ENCODE measurements at places on chromosomes 3 and 15.
A peak's percentile ranks its signal among the peaks of the same experiment; 100 is the strongest.

DNA sequence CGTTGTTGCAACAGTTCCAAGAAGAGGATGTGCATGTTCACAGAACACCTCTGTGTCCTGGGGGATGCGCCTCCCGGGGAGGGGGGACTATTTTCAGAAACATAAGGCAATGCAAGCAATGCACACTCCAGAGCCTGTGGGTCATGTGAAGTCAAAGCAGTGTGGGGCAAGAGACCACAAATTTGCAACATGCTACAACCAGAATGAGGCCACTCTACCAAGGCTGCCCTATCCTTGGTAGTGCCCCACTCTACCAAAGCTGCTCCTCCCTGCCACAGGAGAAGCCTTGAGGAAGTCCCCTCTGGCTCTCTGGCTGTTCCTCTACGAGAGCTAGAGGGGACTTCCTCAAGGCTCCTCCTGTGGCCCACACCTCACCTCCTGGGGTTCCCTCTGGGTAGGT lies 8.4 kb upstream of the NR2C2 start:
- DNase-seq = no peak

DNA sequence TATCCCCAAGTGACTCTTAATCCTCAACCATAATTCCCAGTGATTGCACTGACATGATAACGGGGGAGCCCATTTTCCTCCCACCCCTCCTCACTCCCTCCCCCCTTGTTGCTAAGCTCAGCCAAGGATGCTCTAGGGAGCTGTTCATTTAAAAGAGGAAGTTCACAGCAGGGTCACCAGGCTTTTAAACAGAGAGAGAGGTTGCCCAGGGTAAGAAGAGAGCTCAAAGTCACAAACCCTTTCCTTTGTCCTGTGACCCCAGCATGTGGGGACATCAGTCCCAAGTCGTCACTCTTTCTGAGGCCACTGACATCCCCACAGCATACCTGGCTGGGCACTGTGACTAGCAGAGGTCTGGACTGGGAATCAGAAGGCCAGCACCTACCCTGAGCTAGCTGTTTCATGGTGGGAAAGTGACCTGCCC lies 144.1 kb downstream of the RORA start:
- no peak for DNase-seq

- no peak for DNase-seq
Observed at GRCh38 chr15:28993720-28994053, 107.9 kb downstream of the APBA2 start.

DNA sequence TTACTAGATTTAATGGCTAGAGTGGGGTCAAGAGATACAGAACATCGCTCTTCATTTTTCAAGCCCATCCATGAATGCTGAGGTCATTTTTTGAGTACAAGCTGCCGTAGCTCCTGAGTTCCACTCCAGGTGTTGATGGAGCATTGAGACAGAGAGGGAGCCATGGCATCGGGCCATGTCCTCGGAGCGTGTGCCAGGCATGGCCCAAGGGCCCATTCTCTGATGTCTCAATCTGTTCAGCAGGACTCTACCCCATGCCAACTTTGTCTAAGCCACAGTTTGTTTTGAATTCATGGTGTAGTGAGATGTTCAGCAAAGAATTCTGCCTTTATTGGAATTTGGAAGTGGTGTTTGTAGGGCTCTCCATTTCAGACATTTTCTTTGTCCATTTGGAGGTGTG lies 110.5 kb upstream of the ADAMTS9 start:
- DNase-seq = no peak

DNA sequence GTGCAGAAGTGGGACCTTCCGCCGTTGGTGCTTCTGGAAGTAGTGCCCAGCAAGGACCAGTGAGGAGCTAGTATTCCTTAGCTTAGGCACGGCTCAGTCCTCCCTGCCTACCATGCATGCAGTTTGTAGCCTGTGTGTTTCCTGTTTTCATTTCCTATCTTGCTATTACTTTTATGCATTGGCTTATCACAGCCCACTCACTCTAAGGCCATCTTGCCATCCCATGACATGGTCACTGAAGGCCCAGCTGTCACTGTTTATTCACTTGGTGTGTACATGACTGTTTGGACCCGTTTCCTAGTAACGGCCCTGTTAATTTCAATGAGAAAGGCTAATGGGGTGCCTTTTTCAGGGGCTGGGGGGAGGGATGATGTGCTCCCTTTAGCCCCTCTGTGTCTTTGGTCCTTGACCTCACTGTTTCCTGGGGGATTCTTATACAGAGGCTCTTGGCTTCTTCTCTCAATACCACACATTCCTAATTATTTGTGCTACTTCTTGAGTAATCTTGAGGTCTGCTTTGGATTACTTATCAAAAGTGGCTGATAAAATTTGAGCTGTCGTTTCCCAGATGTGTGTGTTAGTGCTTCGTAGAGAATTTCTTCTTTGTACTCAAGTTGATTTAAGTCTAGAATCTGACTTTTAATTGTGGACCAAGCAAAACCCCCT lies 24.5 kb upstream of the TRAK1 start:
- no peak for DNase-seq

- no peak for DNase-seq
Observed at GRCh38 chr3:44114142-44114541, 127.5 kb upstream of the TOPAZ1 start.

DNA sequence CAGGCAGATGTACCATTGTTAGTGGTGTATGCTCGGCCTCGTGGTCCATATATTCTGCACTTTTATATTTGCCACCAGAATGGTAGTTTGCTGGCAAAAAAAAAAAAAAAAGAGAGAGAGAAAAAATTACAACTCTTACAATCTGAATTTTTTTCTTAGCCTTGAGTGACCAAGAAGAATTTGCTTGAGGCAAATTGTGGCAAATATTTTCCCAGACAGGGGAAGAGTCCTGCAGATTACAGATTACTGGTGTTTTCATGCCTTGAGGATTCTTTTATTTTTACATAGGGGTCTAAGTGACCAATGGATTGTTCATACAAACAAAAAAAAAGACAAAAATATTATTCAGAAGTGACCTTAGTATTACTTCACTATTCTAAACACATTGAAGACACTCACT lies 283.3 kb downstream of the BBX start:
- DNase-seq = no peak

DNA sequence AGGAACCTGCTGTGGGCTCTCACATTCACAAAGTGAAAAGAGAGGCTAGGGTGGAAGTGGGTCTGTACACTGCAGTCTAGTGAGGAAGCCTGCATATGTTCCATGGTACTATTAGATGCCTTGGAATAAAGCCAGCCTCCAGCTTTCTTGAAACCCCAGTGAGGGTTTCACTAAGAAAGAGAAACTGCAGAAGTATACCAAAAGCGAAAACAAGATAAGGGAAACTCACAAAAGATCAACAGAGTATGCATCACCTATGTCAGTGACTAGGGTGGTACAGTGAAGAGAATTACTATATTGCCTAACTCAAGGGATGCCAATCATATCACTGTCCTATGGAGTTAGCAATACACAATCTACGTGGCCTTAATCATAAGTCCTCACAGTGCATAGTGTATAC lies 212.5 kb upstream of the GADL1 start:
- DNase-seq = no peak

- no peak for DNase-seq
Observed at GRCh38 chr3:105829229-105829628, 39.6 kb downstream of the CBLB start.

GRCh38 chr3:167691366-167691765 lies 37.6 kb upstream of the WDR49 start:
- DNase-seq = no peak

GRCh38 chr3:76122007-76122406 lies 336.7 kb upstream of the ZNF717 start:
- no peak for DNase-seq

DNA sequence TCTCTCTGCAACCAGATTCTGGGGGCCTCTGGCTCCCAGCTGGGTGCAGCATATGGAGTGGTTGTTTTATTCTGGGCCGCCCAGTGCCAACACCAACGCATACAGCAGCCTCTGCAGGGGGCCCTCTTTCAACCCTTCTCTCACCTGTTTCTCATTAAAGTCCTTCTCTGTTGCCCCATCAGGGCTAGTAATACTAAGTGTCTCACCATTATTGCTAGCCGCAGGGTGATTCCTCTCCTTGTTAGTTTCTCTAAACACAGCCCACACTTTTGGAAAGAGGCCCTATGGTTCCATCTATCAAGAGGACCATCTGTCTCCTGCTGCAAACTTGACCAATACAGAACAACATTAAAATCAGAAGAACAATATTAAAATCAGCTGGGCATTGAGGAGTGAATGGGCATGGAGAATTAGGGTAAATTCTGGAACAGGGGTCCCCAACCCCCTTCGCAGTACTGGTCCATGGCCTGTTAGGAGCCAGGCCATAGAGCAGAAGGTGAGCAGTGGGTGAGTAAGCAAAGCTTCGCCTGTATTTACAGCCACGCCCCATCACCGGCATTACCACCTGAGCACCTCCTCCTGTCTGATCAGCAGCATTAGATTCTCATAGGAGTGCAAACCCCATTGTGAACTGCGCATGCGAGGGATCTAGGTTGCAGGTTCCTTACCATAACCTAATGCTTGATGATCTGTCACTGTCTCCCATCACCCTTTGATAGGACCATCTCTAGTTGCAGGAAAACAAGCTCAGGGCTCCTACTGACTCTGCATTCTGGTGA lies 36.5 kb downstream of the ALS2CL start:
- DNase-seq = no peak

DNA sequence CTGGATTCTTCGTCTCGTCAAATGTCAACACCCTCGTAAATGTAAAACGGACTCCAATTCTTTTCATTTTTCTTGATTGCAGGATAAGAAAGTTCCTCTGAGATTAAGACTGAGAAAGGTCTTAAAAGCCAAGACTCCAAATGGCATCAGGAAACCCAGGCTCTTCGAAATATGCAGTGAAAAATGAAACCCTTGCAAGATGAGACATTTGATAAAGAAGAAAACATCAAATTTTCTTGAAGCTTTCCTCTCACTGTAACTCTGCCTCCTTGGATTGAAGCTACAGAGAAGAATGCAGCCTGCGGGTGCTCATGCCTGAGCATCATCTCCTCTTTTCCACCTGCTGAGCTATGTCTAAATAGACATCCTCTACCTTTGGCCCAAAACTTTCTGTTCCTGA lies 342.4 kb upstream of the THBS1 start:
- DNase-seq = no peak

DNA sequence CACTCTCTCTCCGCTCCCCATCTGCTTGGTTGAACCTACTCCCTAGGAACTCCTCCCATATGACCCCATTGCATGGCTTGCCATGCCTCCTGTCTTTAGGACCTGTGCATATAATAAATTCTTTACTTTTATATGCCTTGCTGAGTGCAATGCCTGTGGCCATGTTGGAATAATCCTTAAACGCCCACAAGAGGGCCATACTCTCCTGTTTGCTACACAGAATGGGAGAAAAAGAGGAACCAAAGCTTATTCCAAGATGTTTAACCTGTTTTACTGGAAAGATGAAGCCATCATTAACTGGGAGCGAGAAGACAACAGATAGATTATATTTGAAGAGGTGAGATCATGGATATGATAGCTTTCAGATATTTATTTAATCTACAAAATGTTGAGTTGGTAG lies 1097.8 kb downstream of the NAALADL2 start:
- no peak for DNase-seq

- DNase-seq = no peak
Observed at GRCh38 chr15:31974855-31975829, 55.2 kb upstream of the CHRNA7 start.

GRCh38 chr15:99980752-99981151 lies 247.5 kb upstream of the LYSMD4 start:
- no peak for DNase-seq

DNA sequence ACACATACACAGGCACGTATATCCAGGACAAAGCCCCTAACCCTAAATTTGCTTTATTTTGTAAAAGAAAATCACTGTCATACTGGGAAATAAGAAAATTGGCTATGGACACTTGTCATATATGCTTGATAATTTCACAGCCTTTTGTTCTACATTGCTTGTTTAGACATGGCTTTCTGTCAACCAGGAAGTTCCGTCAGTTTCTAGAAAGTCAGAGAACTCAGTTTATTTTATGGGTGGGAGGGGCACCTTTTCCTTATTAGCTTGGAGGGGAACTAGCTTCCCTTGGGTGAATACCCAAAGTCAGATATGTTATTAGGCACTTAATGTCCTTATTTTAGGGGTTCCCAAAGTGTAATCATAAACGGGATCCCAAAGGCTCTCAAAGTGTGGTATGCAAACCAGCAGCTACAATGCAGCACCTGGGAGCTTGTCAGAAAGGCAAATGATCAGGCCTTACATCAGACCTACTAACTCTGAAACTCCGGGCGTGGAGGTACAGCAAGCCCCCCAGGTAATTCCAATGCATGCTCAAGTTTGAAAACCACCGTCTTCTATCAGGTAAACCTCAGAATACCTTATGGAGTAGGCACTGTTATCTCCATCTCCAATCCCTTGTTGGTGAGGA lies 50.1 kb downstream of the CADPS start:
- DNase-seq = no peak

GRCh38 chr15:68730471-68730919 lies 90.2 kb downstream of the ANP32A start:
- DNase-seq = peak; percentile 66

- no peak for DNase-seq
Observed at GRCh38 chr3:2967871-2968270, 142.3 kb downstream of the IL5RA start.

DNA sequence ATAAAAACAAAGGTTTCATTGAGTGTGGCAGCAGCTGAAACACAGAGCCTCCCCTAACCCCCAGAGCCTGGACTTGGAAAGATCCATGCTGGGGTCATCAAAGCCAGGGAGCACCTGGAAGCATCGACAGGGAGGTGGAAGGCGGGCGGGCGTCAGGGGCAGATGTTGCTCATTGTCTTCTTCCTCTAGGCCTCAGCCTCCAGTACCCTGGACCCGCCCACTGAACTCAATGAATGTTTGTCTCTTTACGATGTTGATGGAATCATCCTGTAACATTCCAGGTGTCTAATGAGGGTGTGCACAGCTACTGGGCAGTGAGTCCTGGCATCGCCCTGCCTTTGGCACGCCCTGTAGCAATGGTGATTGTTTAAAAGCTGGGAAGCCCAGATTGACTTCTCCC lies 9.8 kb downstream of the GP5 start:
- no peak for DNase-seq

DNA sequence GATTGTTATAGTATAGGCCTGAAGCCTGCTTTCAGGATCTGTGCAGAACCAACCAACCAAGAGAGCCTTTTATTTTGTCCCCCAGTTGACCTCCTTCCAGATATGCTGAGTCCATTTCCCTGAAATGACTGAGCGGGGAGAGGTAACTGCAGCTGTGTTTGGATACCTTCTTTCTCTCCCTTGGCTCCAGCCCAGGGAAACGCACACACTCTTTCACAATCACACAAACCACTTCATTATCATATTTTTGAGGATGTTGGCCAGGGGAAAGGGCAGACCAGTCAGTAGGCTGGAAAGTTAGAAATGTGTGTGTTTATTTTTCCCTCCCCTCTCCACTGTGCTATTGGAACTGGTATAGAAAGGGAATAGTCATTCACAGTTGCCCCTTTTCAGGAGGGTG lies 417.7 kb upstream of the TBL1XR1 start:
- DNase-seq = peak; percentile 63

- DNase-seq = no peak
Observed at GRCh38 chr15:57665939-57666338, 40.6 kb upstream of the POLR2M start.

Data from kidney glomerular epithelial cell (primary cell).